ENCODE measurements at places on chromosomes 7 and 10. TPM values are rescaled to one million over a fixed set of nuclear protein-coding genes. Genes with fewer than 3 reads are reported as not detected.

- no peak for DNase-seq
Observed at GRCh38 chr7:94396596-94396995, 1.9 kb downstream of the COL1A2 start.

DNA sequence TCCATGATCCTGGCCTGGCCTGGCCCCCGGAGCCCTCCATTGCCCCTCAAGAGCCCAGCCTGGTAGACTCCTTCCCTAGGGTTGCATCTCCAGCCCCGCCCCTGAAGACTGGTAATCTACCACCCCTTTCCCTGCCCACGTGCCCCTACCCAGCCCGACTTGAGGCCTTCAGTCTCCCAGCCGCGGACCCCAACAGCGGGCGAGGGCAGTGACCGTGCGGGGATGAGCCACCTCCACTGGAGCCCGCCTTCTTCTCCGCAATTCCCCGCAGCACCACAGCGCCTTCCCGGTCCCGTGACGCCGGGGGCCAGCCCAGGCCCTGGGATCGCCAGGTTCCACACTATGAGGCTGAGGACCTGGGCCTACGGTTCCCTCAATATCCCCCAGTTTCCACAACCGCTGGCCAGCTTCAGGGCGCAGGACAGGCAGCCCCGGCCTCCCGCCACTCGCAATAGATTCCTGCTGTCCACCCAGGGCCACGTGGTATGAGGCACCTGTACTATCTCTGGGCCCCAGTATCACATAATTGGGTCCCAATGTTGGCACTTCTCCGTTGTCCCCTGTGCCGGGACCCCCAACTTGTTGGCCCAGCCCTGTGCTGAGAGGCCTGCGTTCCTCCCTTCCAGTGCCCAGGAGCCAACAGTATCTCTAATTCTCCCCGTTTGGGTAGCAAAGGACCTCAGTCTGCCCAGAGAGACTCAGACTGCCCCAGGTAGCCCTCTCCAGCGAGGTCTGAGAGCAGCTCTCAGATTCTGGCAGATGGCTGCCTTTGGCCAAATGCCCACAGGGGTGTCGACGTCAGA, 1.1 kb upstream of the GPRIN2 start:
- peak; percentile 0 for DNase-seq

DNA sequence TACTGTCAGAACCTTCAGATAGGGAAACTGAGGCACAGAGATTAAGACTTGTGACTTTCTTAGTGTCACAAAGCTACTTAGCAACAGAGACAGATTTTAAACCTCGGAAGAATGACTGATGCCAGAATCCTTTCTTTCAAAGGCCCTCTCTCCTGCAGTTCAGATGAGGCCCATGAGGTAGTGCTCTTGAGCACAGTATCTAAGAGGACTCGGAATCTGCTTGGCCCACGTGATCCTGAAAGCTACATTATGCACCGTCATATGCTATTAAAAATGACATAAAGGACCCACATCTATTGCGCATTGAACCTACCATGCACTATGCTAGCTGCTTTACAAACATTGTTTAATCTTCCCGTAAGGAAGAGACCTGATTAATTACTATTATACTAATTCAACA, 355.9 kb downstream of the SFMBT2 start:
- no peak for DNase-seq

DNA sequence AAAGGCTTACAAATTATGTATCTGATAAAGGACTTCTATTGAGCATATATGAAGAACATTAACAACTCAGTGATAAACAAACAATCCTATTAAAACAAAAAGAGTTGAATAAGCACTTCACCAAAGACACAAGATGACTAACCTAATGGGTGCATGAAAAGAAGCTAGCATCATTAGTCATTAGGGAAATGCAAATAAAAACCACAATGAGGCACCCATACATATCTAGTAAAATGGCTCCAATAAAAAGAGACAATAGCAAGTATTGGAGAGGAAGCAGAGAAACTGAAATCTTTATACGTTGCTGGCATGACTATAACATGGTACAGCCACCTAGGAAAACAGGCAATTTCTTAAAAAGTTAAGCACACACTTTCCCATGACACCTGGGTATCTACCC, 77.6 kb upstream of the ZMIZ1 start:
- peak; percentile 69 for DNase-seq

- DNase-seq: peak; percentile 38
Observed at GRCh38 chr10:63611078-63611477, 89.9 kb downstream of the REEP3 start.

CYP3A4 gene
- total RNA-seq: not detected

CLDN4 gene
- 0.06 TPM for total RNA-seq

DNA sequence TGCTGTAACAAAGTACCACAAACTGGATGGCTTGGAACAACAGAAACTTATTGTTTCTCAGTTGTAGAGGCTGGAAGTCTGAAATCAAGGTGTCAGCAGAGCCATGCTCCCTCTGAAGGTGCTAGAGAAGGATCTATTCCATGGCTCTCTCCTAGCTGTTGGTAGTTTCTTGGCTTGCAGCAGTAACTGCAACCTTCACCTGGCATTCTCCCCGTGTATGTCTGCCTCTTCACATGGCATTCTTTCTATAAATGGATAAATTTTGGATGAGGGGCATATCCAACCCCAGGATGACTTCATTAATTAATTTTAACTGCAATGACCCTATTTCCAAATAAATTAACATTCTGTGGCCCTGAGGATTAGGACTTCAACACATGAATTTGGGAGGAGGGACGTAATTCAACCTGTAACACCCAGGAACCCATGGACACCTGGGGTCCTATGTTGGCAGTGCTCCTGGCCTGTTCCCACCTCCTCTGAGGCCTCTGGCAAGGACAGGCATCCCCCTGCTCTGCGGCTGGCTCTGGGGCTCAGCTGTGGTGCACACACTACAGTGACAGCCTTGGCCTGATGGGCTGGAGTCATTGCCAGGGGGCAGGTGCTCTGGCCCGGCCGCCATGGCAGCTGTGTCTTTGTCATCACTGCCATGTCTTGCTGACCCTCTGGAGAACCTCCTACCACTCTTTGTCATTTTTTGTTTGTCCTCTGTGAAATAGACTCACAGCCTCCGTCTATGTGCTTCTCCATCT, 30.8 kb downstream of the LSMEM1 start:
- no peak for DNase-seq

DNA sequence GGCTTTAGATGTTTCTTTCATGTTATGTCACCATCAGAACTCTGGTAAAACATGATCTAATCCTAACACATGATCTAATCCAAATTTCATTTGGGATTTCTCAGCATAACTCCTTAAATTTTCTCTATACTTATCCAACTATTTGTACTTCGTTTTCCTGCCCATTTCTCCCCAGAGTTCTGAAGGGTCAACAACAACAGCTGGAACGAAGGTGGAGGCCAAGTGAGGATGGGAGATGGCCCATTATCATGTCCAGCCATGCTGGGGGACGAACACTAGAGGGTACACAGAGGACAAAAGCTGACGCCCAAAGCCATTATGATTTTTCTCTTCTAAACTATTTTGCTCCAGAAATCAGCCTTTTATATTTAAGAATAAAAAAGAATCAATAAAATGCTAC, 185.4 kb downstream of the DOCK4 start:
- DNase-seq: no peak

XPNPEP1 gene
- 54.1 TPM for total RNA-seq

- no peak for DNase-seq
Observed at GRCh38 chr7:20193242-20193777, 23.9 kb downstream of the MACC1 start.
